SJSA1 (cell line): ENCODE measurements at places on chromosomes 12 and 14. TPM values are rescaled to one million over a fixed set of nuclear protein-coding genes. Genes with fewer than 3 reads are reported as not detected.

The STON2 gene
- total RNA-seq = 0.08 TPM in 1 of 2 replicates, not detected in the other

The TBC1D30 gene
- 0.19 TPM in 1 of 2 replicates, not detected in the other for total RNA-seq

The DIO2 gene
- 22.3 and 27.3 TPM in 2 replicates for total RNA-seq

The ANP32D gene
- total RNA-seq = not detected in 2 replicates

The SMCO2 gene
- not detected in 2 replicates for total RNA-seq

DNA sequence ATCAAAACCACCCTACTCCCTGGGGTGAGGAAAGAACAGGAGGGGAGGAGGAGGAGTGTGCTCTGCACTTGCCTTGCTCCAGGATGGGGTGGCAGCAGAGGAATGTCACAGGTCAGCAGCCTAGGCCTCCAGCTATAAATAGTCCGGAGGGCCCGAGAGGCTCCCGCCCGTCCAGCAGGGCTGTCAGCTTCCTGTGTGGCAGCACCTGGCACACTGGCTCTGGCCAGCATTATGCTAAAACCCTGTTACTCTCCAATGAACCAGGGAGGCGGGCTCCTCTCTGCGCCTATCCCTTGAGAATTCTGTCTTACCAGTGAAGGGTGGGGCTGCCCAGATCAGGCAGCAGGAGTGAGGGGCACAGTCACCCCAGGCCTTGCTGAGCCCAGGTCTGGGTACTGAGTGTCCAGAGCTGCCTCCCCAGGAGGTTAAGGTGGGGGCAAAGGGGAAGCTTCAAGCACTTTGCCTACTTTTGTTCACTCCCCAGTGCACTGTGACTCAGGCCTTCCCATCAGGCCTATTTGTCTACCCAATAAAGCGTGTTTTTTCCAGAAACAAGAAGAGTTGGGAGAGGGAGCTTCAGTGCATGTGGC is 1.2 kb upstream of the COX14 start:
- no peak overlapping the region for H3K27ac ChIP-seq
- no peaks in the 10 kb centered on the region for H3K27me3 ChIP-seq
- no peak overlapping the region for H3K4me3 ChIP-seq
- peaks cover 6% of the 10 kb centered on the region for H3K4me1 ChIP-seq
- H3K36me3 ChIP-seq = no peaks in the 10 kb centered on the region

- no peaks in the 10 kb centered on the region for H3K4me1 ChIP-seq
- no peak for DNase-seq
- H3K27ac ChIP-seq = no peak overlapping the region
- no peak overlapping the region for H3K4me3 ChIP-seq
- no peaks in the 10 kb centered on the region for H3K27me3 ChIP-seq
Observed at GRCh38 chr12:25771476-25771875, 187.0 kb upstream of the RASSF8 start.

GRCh38 chr12:23290627-23291330 is 658.7 kb downstream of the SOX5 start:
- H3K4me3 ChIP-seq = no peak overlapping the region
- no peak overlapping the region for H3K27ac ChIP-seq
- H3K4me1 ChIP-seq = no peaks in the 10 kb centered on the region

DNA sequence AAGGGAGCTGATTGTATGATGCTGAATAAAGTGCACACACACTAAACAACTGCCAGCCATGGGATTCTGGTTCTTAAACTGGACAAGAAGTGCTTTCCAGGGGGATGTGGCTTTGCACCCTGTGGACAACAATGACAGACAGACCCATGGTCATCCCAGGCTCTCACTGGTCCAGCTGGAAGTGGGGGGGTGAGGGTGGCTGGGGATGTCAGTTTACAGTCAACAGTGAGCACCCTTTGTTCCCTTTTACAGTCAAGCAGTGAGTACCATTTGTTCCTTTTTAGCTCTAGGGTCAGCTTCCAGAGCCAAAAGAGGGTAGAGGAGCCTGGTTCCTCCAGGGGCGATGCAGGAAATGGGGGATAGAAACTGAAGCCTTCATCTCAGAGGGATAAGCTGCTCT is 100.7 kb downstream of the SMOC1 start:
- no peaks in the 10 kb centered on the region for H3K36me3 ChIP-seq
- no peak for DNase-seq
- no peaks in the 10 kb centered on the region for H3K4me1 ChIP-seq
- H3K27ac ChIP-seq = no peak overlapping the region
- H3K27me3 ChIP-seq = no peaks in the 10 kb centered on the region
- H3K4me3 ChIP-seq = no peak overlapping the region
